Astrocyte of the cerebellum (primary cell): ENCODE measurements at places on chromosomes 5 and 9.
A peak's percentile ranks its signal among the peaks of the same experiment; 100 is the strongest.

DNA sequence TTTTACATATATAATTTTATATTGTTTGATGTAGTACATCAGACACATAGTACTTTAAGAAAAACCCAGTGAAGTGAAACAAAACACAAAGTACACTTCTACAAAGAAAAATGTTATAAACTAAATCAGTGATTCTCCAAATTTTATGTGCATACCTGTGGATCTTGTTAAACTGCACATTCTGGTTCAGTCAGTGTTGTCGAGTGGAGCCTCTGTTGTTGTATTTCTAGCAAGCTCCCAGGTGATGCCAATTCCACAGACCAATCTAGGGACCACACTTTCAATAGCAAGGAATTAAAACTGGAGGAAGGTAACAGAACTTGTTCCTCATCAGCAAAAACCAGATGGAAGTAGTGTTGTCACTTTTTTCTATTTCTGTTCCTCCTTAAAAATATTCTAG lies 183.8 kb upstream of the CD180 start:
- no peak for DNase-seq

- DNase-seq, result no peak
These were observed 1.2 kb downstream of the AP3S1 start for GRCh38 chr5:115842952-115843351.

DNA sequence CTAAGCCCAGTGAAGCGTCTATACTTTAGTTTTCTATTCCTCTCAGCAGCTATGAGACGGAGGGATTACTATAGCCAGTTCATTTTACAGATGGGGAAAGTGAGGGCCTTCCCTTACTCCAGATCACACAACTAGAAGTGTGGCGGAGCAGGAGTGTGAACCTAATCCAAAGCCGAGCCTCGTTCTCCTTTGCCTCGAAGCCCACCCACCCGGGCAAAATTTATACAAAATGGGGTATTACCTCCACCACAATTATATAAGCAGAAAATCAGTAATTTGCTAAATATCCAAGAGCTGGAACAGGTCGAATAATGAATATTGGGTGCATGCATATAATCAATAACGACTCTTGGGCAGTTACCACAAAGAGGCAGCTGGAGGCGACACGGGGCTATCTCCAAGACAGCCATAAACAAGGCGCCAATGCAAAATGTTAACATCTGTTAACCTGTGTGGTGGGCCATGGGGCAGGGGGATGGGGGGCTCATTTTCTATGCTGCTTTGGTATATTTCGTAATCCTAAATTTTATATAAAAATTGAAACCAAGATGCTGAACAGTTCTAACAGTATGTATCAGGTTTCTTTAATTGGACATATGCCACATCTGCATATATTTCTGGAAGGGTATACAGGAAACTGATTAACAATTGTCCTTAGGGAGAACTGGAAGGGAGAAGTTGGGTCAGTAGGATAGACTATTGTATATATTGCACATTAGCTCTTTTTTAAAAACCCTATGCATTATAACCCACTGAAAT lies 1.2 kb upstream of the RNF44 start:
- no peak for DNase-seq

GRCh38 chr9:133496861-133497842 lies 18.3 kb upstream of the SLC2A6 start:
- DNase-seq, result no peak

DNA sequence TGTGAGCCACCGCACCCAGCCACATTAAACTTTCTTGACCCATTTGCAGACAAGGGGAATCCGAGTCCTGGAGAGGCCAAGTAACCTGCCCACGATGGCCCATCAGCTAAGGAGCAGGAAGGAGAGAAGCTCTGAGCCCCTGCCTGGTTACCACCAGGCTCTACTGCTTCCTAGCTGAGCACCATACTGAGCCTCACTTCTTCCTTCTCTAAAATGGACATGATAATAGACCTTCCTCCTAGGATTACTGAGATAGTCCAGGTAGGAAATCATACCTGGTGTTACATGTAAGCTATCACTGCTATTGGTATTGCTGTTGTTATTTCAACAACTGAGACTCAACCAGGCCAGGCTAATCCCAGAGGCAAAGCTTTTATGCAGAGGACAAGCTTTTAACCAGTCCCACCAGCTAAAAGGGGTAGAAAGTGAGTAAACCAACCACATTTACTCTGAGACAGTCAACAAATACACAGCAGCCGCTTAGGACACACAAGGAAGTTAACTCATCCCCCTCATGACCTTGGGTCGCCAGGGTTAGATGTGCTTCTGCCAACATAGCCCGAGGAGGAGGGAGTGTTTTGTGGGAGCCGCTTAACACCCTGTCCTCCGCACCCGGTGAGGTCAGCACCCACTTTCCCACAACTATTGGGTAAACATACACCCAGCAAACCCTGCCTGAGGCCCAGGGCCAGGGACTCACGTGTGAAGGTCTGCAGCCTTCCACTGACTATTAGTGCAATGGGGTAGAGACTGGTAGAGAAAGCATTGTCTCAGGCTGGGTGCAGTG lies 20.6 kb upstream of the PTGES start:
- no peak for DNase-seq

GRCh38 chr5:169445191-169445590 lies 138.4 kb upstream of the SPDL1 start:
- no peak for DNase-seq

- no peak for DNase-seq
These were observed 47.9 kb upstream of the ST8SIA4 start for GRCh38 chr5:100950985-100951384.

GRCh38 chr5:78475370-78475769 lies 115.0 kb downstream of the SCAMP1 start:
- no peak for DNase-seq

DNA sequence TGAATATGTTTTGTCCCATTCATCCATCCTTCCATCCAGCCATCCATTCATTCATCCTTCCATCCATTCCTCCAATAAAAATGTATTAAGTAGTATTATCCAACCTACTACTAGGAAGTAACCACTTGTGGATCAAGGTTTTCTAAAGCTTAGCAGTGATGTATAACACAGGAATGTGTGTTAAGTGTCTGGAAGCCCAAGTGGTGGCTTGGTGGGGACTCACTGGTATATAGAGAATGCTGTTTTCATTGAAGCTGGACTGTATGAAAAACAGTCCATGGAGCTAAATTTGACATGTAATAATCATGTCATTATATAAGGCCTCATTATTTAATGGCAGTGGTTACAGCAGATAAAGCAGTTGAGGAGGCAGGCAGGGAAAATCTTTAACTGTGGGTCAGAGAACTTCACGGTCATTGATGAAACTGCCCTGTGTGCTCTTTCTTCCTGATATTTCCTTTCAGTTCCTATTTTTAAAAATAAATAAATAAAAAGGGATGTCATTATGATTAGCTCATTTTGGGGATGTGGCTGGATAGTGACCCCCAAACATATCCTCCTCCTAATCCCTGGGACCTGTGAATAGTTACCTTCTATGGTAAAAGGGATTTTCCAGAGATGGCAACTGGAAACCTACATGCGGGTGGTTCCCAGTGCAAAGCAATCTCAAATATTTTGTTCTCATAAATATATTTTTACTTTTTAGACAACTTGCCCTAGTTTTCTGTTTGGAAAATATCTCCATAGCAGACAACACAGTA lies 82.3 kb downstream of the DAPK1 start:
- DNase-seq, result no peak

GRCh38 chr9:76519075-76519835 lies 60.3 kb downstream of the GCNT1 start:
- peak; percentile 19 for DNase-seq

GRCh38 chr9:12875191-12875590 lies 100.4 kb downstream of the LURAP1L start:
- peak; percentile 43 for DNase-seq

DNA sequence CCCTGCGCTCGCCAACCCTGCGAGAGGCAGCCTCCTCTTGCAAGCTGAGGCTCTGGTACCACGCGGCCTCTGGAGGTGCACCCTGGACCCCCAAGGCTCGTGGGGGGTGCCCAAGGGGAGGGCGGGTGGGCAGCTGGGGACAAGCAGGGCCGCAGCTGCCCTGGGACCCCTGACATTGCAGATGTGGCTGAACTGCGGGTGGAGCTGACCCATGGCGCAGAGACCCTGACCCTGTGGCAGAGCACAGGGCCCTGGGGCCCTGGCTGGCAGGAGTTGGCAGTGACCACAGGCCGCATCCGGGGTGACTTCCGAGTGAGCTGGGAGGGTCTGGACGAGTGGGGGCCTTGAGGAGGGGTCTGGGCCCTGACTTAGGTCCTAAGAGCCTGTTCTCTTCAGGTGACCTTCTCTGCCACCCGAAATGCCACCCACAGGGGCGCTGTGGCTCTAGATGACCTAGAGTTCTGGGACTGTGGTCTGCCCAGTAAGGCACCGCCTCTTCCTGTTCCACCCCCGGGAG lies 1.5 kb downstream of the MAMDC4 start:
- no peak for DNase-seq

- no peak for DNase-seq
These were observed 13.1 kb upstream of the CTSL start for GRCh38 chr9:87712801-87713277.

DNA sequence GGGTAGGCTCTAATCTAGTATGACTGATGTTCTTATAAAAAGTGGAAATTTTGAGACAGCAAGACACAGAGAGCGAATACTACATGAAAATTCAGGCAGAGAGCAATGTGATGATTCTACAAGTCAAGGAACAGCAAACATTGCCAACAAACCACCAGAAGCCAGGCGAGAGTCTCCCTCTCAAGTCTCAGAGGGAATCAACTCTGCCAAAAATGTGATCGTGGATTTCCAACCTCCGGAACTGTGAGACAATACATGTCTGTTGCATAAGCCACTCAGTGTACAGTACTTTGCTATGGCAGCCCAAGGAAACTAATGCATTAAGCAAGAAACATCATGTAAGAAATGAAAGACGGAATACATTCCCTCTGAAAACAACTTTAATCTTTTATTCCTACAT lies 52.1 kb upstream of the CCNG1 start:
- no peak for DNase-seq
